ENCODE measurements at places on chromosomes 16 and 17.

DNA sequence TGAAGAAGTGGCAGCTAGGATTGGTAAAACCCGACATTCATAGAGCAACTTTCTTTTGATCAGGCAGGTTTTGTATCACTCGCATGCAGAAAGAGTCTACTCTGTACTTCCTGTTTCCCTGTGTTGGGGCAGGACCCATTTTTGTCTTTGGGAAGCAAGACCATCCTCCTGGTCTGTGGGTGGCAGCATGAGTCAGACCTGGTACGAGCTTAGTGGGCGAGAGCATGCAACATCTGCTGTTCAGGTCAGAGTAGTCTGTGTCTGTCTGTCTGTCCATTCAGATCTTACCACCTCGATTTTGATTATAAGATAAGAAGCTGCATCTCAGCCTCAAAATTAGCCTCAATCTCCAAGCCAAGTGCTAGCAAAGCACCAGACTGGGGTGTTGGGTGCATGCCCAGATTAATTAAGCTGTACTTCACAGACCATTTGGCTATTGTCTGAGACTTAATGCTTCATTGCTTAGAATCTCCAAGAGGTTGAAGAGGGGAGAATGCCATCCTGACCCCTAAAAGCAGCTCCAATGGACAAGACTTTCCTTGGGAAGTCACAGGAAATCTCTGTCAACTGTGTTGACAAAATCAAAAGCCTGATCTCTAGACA lies 110.9 kb downstream of the XYLT1 start:
- no peak for DNase-seq

GRCh38 chr17:8952191-8952590 lies 13.3 kb downstream of the PIK3R5 start:
- no peak for DNase-seq

DNA sequence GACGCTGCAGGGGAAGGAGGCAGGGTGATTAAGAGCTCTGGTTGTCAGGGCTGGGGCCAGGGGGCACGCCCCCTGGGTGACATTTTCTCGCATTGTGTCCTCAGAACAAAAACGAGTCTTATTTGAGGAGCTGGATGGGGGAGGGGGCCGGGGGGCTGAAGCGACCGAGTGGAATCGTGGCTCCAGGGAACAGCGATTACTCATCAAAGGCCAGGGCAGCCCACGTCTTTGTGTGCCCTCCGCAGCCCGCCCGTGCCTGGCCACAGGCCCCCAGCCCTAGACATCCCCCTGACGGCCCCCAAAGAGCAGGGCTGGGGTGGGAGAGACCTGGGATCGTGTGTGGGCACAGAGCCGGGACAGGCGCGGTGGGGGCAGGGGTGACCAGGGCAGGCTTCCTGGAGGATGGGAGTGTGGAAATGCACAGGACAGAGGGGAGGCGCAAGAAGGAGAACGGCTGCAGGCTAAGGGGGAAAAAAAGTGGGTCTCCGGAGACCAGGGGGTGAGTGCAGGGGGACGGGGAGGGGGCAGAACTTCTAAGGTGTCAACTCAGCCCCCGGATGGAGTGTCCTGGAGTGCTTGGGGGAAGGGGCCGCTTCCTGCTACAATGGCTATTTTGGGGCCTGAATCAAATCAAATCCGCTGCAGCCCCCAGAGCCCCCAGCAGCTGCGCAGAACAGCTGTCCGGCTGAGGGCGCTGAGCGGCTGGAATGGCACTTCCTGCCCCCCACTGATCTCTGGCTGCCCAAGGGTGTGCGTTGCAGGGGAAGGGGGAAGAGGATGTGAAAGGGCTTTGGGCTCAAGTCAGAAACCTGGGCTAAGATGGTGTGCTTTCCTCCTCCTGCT lies 24.0 kb upstream of the PHB1 start:
- no peak for DNase-seq

DNA sequence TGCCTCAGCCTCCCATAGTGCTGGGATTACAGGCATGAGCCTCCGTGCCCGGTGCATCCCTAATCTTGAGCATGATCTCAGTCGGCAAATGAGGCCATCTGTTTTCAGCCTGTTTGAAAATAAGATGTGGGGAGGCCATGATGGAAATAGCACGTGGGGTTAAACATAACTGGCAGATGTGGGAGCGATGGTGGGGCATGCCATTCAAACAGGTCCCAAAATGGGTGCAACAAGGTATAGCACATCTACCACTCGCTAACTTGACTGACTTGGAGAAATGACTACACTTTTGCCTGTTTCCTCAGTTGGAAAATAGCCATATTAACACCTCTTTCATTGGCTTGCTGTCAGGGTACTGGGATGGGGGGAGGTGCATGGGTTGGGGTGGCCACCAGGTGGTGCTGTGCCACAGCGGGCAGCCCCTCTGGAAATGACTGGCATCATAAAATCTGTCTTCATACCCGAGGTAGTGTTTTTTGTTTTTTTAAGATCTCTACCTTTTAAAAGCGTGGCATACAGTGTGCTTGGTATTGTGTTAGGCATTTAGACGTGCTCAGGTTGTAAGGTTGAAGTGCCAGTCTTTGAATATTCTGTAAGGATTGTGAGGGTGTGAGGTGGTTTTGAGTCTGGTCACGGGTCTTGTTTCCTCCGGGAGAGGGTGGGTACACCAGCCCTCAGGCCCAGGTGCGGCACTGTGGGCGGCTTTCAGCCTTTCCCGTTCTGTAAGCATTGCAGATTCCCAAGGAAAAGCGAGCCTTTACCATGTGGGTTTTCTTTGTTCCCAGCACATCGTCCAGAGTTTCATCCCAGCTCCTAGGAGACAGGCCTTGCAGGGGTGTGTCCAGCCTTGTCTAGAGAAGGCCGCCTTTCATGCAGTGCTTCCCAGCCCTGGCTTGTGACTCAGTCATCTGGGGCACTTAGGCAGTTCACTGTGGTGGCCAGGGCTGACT lies 2.9 kb upstream of the TTYH2 start:
- peak; percentile 67 for DNase-seq
